Occipital lobe (tissue), 3 donors: ENCODE measurements at places on chromosomes 7 and 10. TPM values are rescaled to one million over a fixed set of nuclear protein-coding genes. Genes with fewer than 3 reads are reported as not detected.

- no peak for DNase-seq
These were observed 696.7 kb upstream of the CELF2 start for GRCh38 chr10:10320956-10321355.

- no peak for DNase-seq
These were observed 818 bp upstream of the SUPV3L1 start for GRCh38 chr10:69179089-69179742.

GRCh38 chr7:139061416-139061815 is 25.6 kb upstream of the ZC3HAV1L start:
- DNase-seq = no peak

Gene KLHL7
- total RNA-seq = 93.7 TPM

Gene DRGX
- not detected for total RNA-seq
